Stimulated activated CD4-positive, alpha-beta T cell treated with anti-CD3 and anti-CD28 coated beads, TNF-alpha, amount 100 ng/mL, for 1 hour (primary cell): ENCODE measurements at places on chromosomes 1 and 21.
A peak's percentile ranks its signal among the peaks of the same experiment; 100 is the strongest.

DNA sequence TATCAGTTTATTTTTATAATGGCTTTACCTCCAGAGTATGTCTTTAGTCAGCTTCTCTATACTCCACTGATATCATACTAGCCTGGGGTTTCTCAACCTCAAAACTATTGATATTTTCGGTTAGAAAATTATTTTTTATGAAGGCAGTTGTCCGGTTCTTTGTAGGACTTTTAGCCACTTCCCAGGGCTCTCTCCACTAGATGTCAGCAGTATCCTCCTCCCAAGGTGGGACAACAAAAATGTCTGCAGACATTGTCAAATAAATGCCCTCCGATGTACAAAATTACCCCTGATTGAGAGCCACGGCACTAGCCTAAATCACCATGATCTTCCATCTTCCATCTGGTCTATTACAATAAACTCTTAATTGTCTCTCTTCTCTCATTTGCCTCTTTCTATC, 4.1 kb upstream of the GRIK1 start:
- no peak for DNase-seq

DNA sequence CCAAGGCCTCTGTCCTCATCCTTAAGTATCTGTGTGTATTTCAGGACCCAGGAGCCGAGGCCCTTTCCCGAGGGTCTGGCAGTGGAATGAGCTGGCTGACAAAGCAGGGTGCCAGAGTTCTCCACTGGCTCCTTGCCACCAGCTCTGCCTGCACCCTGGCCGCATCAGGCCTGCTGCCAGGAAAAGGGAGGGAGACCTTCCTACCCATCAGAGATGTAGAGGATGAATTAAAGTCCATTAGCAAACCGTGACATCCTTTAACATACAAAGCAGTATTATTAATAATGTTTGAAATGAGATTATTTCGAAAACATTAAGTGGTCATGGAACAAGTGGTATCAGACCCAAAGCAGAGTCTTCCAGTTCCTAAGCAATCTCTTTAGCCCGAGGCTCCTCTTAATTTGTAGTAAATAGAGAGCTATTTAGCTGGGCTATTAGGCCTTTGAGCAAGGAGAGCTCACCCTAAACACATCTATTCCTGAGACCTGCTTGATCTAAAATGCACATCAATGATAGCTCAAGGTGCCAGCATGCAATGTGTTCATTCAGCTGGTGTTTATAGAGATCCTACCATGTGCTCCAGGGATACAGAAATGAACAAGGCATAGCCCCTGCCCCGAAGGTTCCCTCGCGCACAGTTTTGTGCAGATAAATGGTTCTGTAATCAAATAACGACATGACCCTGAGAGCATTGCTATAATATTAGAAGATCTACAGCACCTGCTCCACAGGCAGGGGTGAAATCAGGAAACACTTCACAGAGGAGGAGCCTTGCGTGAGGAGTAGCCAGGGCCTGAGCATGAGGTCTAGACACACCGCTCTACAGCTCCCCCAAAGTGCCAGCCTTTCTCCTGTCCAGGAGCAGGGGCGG, 44.0 kb downstream of the FAM163A start:
- DNase-seq, result no peak

DNA sequence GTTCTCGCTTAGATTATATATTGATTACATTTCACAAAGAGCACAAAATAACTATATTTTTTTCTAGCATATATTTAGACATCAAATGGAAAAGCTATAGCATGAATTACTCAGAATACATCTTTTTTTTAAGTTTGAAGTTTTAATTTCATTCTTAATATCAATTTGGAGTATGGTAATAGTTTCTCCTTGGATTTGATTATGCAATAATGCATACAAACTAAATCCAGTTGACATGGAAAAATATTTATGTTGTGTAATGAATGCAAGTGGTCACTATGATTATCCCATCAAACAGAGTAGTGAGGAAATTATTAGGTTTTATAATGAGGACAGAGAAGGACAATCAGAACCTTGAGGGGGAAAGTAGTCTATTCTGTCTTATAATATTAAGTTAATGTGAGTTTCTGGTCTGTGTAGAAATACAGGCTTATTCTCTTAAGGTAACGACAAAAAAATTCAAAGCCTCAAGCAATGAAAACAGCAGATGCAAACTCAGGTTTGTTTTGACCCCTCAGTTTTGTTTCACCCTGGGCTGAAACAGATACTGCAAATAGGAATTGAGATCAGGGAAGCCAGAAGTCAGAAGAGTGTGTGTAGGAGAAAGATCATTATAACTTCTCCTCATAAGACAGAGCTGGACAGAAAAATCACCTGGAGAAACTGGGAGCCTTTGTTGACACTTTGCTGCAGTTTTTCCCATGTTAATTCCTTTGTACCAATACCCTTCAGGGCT, 23.7 kb downstream of the LRRC8B start:
- DNase-seq, result no peak

- no peak for DNase-seq
Measured at GRCh38 chr1:47367651-47368050, 34.1 kb downstream of the CMPK1 start.

GRCh38 chr21:25503981-25504380, 103.3 kb downstream of the MRPL39 start:
- DNase-seq, result no peak

DNA sequence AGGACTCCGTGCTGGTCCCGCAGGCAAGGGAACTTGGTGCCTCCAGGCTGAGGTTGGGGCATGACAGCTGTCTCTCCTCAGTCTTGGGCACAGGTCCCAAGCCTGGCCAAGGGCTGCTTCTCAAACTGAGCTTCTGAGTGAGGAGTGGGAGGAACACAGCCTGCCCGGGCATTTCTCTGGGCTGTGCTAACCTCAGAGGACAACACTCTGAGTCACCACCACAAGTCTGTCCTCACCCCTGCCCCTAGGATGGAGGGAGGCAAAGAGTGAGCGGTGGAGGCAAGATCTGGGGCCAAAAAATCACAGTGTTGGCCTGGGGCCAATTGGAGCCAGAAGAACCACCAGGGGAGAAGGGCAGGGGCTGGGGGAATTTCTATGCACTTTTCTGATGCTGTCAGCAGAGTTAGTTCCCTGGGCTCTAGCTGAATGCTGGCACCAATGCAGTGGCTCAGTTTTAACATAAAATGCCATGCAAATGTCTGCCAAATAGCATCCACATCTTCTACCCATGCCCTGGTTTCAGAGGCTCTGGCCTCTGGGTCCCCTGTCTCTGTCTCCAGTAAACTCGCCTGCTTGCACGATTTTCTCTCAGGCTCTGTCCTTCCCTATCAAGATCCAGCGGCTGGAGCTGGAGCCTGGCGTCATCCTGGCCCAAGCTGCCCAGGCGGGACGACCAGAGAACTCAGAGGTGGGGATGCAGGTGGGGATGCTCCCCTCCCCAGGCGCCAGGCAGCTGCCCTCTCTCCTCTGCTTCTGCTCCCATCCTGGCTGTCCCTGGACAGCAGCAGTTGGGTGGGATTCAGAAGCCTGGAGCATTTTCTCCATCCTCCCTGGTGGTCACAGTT, 11.0 kb upstream of the CDK18 start:
- no peak for DNase-seq

DNA sequence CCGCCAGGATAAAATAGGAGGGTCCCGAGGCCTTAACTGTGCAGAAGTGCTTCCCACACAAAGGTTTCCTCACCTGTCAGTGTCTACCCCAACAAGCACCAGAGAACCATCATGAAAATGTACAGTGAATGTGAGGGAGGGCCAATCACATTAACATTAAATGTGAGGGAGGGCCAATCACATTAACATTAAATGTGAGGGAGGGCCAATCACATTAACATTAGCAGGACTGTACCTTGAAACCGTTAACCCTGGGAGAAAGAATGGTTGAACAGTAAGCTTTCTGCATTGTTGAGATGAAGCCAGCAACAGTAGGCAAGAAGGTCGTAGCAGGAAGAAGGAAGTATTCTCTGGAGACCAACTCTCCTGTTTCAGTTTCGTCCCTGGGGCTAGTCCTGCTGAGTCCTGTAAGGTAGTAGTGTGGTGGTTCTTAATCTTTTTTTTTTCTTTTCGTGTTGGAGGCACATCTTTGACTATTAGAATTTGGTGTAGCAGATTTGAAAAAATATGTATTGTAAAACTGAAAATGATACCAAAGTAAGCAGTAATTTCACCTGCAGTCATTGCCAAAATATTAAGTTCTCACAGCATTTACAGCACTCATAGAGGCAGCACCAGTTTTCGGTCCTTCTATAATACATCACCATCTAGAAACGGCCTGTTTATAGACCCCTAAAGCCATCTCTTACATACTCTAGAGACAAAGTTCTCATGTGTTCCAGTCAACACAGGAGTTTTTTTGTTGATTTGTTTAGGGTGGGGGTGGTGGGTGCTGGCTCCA, 98.6 kb upstream of the PPP2R5A start:
- no peak for DNase-seq

GRCh38 chr1:181104790-181105133, 16.3 kb downstream of the IER5 start:
- no peak for DNase-seq

- DNase-seq, result no peak
Measured at GRCh38 chr1:48687282-48688045, 89.2 kb downstream of the BEND5 start.

DNA sequence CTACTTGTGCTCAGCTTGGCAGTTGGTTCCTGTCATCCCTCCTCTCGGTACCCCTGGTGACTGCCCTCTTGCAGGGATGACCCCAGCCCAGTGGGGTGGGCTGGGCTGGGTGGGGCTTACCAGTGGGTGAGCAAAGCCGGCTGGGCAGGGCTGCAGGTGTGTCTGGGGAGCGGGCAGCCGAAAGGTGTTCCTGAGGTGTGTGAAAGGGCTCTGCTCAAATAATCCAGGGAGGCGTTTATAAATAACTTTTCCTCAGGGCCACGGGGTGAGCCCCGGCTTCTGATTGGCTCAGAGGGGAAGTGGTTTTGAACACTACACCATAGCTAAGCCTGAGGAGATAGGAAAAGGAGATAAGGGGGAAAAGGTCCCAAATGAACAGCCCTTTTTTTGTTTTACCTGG, at the start of gene SLC26A9:
TSS of gene SLC26A9 (minus strand) at position 212 of the 400 bp plus-strand sequence. CDS start 7,636 bp downstream, outside the sequence.
- no peak for DNase-seq

- peak; percentile 82 for DNase-seq
Measured at GRCh38 chr1:35079003-35079930, at the start of gene ZMYM1. ZMYM1 (plus strand) TSS chr1:35079385; CDS start chr1:35093988, 14,603 bp downstream.

DNA sequence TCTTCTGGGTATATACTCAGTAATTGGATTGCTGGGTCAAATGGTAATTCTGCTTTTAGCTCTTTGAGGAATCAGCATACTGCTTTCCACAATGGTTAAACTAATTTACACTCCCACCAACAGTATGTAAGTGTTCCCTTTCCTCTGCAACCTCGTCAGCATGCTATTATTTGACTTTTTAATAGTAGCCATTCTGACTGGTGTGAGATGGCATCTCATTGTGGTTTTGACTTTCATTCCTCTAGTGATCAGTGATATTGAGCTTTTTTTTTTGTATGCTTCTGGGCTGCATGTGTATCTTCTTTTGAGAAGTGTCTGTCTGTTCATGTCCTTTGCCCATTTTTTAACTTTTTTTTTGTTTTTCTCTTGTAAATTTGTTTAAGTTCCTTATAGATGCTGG, 279.4 kb downstream of the PTGER3 start:
- no peak for DNase-seq

DNA sequence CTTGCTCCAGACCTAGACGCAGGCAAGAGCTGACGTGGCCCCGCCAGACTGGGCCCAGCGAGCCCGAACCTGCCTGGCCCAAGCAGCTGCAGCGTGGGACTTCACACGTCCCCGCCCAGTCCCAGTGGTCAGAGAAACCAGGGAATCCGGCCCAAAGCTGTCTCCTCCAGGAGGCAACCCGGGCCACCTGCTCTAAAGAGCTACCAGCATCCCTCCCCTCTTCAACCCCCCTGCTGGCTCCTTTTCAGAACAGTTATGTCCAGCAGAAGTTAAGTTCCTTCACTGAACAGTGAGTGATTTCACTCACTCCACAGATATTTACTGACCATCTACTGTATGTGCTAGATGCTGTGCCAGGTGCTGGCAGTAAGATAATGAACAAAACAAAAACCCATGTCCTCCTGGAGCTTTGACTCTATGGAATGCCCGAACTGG, 2.1 kb upstream of the EFNA1 start:
- DNase-seq, result no peak

GRCh38 chr21:33157303-33157702, 72.4 kb upstream of the IFNAR2 start:
- no peak for DNase-seq

GRCh38 chr21:21457077-21457476, 458.9 kb downstream of the NCAM2 start:
- no peak for DNase-seq

GRCh38 chr1:206930210-206930798, 8.6 kb upstream of the FCMR start:
- no peak for DNase-seq

GRCh38 chr1:117832453-117832852, 97.0 kb downstream of the GDAP2 start:
- DNase-seq, result no peak

- no peak for DNase-seq
Measured at GRCh38 chr1:92259350-92259749, 39.4 kb downstream of the GLMN start.

DNA sequence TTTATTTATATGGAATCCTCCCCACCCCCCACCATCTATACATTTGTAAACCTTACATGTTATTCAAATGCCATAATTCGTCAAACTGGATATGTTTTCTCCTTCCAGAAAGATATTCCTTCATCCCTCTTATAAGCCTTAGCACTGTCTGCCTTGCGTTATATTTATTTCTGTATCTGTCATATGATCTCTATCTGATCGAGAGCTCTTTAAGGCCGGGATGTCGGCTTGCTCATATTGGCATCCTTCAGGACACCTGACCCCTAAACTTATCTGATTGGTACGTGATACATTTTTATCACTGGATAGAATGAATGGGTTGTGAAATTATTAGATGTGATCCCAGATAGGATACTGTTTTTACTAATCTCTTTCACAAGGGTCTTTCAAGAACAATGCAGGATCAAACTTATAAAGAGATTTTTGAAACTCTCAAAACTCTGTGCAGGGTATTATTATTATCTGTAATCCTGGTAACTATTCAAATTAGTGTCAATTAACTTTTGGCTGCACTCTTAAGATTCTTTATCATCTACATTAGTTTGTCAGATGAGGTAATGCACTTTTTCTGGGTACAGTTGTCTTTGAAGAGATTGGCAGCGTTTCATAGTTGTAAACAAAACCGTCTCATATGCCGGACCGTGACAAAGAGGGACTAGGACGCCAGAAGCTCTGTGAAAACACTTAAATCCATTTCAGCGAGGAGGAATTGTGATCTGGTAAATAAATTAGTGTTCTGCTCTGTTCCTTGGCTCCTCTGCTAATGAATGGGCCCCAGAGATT, 152.0 kb downstream of the KIF26B start:
- no peak for DNase-seq

- DNase-seq, result no peak
Measured at GRCh38 chr21:36806103-36806502, 107.2 kb downstream of the SIM2 start.

DNA sequence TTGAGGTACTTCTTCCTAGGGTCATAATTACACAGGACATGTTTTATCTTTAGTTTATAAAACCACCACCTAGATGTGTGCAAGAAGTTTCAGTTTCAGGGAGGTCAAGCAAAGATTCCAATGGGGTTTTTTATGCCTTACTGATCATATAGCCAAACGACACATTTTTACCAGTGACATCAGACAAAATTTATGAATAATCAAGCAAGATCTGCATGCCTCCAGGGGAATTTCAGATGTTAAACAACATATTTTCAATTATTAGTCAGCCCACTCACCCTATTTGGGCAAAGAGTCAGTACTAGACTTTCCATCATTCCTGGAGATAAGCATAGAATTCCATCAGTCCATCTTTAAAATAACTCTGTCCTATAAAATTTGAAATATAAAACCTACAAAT, 867.4 kb downstream of the KCNT2 start:
- no peak for DNase-seq
